ENCODE measurements at places on chromosomes 4 and X. TPM values are rescaled to one million over a fixed set of nuclear protein-coding genes. Genes with fewer than 3 reads are reported as not detected.

- no peak overlapping the region for H3K27ac ChIP-seq
- no peaks in the 10 kb centered on the region for H3K4me1 ChIP-seq
- no peak overlapping the region for H3K4me3 ChIP-seq
- peaks cover 10% of the 10 kb centered on the region for H3K27me3 ChIP-seq
These were observed 326.0 kb downstream of the FBXW7 start for GRCh38 chr4:152209772-152210493.

- no peaks in the 10 kb centered on the region for H3K4me1 ChIP-seq
- H3K36me3 ChIP-seq = no peaks in the 10 kb centered on the region
- no peak for DNase-seq
- no peaks in the 10 kb centered on the region for H3K27me3 ChIP-seq
- H3K4me3 ChIP-seq = no peak overlapping the region
These were observed 280.7 kb downstream of the RAPGEF2 start for GRCh38 chr4:159383562-159383931.

GRCh38 chr4:1939664-1940509 lies 68.7 kb downstream of the NSD2 start:
- no peaks in the 10 kb centered on the region for H3K27me3 ChIP-seq
- H3K4me1 ChIP-seq = peaks cover 28% of the 10 kb centered on the region
- DNase-seq = peak; percentile 96
- H3K36me3 ChIP-seq = peaks cover 30% of the 10 kb centered on the region

- H3K27me3 ChIP-seq = no peaks in the 10 kb centered on the region
- no peak overlapping the region for H3K27ac ChIP-seq
- peaks cover 24% of the 10 kb centered on the region for H3K36me3 ChIP-seq
- DNase-seq = no peak
- H3K4me3 ChIP-seq = no peak overlapping the region
These were observed 10.5 kb upstream of the KLHL5 start for GRCh38 chr4:39051492-39051891.

DNA sequence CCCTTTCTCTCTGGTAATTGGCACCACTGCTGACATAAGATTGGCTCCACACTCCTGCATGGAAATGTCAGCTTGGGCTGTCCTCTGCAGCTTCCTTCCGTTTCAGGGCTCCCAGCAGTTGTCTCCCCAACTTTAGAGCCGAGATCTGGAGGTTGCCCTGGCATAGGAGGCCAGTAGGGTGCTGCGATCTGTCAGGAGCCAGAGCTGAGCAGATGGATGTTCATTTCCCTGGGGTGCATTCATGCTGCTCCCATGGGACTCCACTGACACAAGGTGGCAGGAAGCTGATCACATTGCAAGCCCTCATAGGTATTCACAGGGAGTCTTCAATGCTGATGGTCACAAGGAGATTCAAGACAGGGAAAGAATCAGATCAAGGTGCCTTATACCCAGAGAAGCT lies 116.6 kb upstream of the RAI2 start:
- no peaks in the 10 kb centered on the region for H3K4me1 ChIP-seq
- DNase-seq = no peak
- no peak overlapping the region for H3K27ac ChIP-seq
- no peaks in the 10 kb centered on the region for H3K36me3 ChIP-seq

- no peaks in the 10 kb centered on the region for H3K36me3 ChIP-seq
- no peaks in the 10 kb centered on the region for H3K4me1 ChIP-seq
- H3K4me3 ChIP-seq = no peak overlapping the region
- no peaks in the 10 kb centered on the region for H3K27me3 ChIP-seq
These were observed 23.2 kb downstream of the TACC3 start for GRCh38 chr4:1744552-1744951.

DNA sequence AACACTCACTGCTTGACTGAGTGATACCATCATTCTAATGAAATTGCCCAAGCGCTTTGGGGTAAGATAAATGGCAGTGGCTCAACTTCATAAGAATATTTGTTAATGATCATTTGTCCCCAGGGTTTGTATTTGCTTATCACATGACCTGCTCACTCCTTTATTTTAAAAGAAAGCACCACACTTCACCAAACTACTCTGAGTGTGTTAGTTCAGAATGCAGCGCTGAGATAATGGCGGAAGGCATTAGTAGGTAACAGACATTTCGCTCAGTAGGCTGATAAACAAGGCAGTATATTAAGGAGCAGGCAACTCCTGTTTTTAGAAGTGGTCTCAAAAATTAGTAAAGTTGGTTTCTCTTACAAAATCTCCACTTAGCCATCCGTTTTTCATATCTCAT lies 1.6 kb downstream of the SNX25 start:
- no peak for DNase-seq
- peaks cover 10% of the 10 kb centered on the region for H3K4me1 ChIP-seq
- H3K4me3 ChIP-seq = peak overlapping the region; percentile 80
- no peak overlapping the region for H3K27ac ChIP-seq
- H3K27me3 ChIP-seq = no peaks in the 10 kb centered on the region

DNA sequence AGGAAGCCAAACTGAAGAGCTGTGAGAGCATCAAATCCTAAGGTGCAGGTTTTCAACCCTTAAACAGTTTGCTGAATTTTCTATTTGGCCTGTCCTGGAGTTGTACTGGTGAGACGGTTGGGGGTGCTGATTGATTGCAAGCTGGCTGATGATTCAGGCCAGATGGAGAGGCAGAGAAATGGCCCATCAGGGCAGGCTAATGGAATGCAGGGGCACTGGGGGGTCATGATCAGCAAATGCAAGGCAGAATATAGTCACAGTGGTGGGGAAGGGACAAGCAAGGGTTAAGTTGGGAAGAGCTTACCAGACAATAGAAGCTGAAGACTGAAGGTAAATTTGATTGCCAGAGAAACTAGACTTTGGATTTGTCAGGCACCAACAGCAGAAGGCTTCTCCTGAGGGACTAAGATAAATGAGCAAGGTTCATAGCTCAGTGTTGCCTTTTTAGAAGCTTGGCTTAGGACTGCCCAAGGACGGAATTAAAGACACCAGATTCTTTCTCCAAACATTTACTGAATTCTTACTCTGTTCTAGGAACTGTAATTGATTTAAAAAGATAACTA lies 4.3 kb upstream of the AADAT start:
- no peak overlapping the region for H3K27ac ChIP-seq
- H3K36me3 ChIP-seq = no peaks in the 10 kb centered on the region
- no peak for DNase-seq
- H3K4me1 ChIP-seq = 0 out of 2 replicates have a peak, but pooled peaks cover 5% of the 10 kb centered on the region
- H3K27me3 ChIP-seq = no peaks in the 10 kb centered on the region
- H3K4me3 ChIP-seq = no peak overlapping the region

- no peaks in the 10 kb centered on the region for H3K27me3 ChIP-seq
- DNase-seq = no peak
- H3K27ac ChIP-seq = no peak overlapping the region
- H3K4me3 ChIP-seq = no peak overlapping the region
- H3K4me1 ChIP-seq = no peaks in the 10 kb centered on the region
These were observed 212.4 kb upstream of the TTC29 start for GRCh38 chr4:147157860-147158701.

DNA sequence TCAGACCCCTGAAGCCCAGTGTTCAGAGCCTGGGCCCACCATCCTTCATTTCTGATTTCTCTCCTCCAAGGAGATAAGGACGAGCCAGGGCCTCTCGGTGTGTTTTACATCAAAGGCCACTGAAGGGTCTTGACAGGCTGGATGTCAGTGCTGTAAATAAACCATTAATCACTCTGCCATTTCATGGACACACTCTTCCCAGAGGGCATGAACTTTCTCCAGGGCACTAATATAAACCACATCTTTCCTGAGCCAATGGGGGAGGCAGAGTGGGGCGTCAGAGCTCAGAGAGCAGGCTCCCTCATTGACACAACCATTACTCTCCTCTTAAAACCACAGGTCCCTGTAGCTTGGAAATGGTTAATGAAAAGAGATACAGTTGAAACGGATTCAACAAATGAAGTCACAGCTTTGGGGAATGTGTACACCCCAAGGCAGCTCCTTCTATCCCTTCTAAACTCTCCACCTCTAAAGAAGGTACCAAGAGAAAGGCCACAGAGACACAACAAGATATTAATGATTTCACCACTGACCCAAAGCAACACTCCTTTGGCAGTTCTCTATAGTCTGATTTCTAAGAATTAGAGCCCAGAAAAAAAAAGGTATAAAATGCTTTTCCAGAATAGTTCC lies 200.6 kb downstream of the CHIC2 start:
- H3K27me3 ChIP-seq = no peaks in the 10 kb centered on the region
- DNase-seq = no peak
- H3K4me3 ChIP-seq = no peak overlapping the region

- no peak overlapping the region for H3K4me3 ChIP-seq
- H3K36me3 ChIP-seq = no peaks in the 10 kb centered on the region
- H3K27ac ChIP-seq = no peak overlapping the region
- no peaks in the 10 kb centered on the region for H3K4me1 ChIP-seq
- H3K27me3 ChIP-seq = no peaks in the 10 kb centered on the region
These were observed 98.3 kb downstream of the FAM47B start for GRCh38 chrX:35040871-35041270.

DNA sequence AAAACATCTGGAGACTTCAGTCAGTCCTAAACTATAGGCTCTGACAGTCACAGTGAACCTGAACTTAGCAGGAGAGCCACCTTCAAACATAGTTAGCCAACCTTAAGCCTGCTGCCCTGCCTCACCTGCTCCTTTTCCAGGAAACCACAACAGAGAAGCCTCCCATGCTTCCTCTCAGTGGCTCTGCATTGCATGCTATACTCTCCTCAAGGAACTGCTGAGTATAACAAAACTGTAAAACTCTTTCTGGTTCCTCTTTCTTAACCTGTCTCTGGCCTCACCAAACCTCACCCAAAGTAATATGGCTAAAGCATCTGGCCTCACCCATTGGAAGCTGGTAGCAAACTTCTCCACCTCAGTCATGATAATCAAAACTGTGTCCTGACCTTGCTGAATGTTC lies 122.1 kb downstream of the ANKRD50 start:
- H3K27ac ChIP-seq = no peak overlapping the region
- H3K4me1 ChIP-seq = no peaks in the 10 kb centered on the region
- no peaks in the 10 kb centered on the region for H3K36me3 ChIP-seq

DNA sequence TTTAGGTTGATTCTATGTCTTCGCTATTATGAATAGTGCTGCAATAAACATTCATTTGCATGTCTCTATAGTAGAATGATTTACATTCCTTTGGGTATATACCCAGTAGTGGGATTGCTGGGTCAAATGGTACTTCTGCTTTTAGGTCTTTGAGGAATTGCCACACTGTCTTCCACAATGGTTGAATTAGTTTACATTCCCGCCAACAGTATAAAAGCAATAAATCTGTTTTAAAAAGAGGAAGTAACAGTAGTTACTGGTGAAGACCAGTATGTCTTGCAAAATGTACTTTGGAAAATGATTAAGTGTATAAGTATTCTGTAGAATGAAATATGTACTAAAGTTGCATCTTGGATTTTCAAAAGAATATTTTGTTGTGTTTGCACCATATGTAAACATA lies 77.3 kb downstream of the SHROOM4 start:
- DNase-seq = no peak
- H3K36me3 ChIP-seq = no peaks in the 10 kb centered on the region
- H3K27me3 ChIP-seq = no peaks in the 10 kb centered on the region
- H3K4me3 ChIP-seq = no peak overlapping the region
- no peak overlapping the region for H3K27ac ChIP-seq

GRCh38 chr4:125626946-125627345 lies 312.2 kb downstream of the FAT4 start:
- H3K27ac ChIP-seq = no peak overlapping the region
- H3K27me3 ChIP-seq = no peaks in the 10 kb centered on the region
- no peak for DNase-seq
- H3K4me1 ChIP-seq = no peaks in the 10 kb centered on the region
- H3K4me3 ChIP-seq = no peak overlapping the region

- no peak for DNase-seq
- no peaks in the 10 kb centered on the region for H3K27me3 ChIP-seq
- H3K36me3 ChIP-seq = no peaks in the 10 kb centered on the region
- H3K4me1 ChIP-seq = peaks cover 48% of the 10 kb centered on the region
- peak overlapping the region; percentile 99 for H3K27ac ChIP-seq
- peak overlapping the region; percentile 38 for H3K4me3 ChIP-seq
These were observed 127.3 kb upstream of the AMOT start for GRCh38 chrX:112967903-112968302.

Gene MAGEA2
- 18.7 TPM for total RNA-seq

Gene FGB
- not detected for total RNA-seq

Gene NPNT
- 0.48 TPM for total RNA-seq

Gene APLN
- total RNA-seq = 0.13 TPM

Gene DUSP9
- total RNA-seq = 1.3 TPM

Gene PAGE2
- not detected for total RNA-seq

Gene MXRA5
- total RNA-seq = not detected

Gene BANK1
- total RNA-seq = 2.2 TPM
